ENCODE measurements at places on chromosomes 2 and 18.

GRCh38 chr2:175259164-175259563 is 77.7 kb upstream of the ATP5MC3 start:
- no peak for DNase-seq

- no peak for DNase-seq
Measured at GRCh38 chr2:8528863-8529262, 153.0 kb upstream of the ID2 start.

- DNase-seq: no peak
Measured at GRCh38 chr18:78244779-78245178, 734.8 kb upstream of the SALL3 start.

DNA sequence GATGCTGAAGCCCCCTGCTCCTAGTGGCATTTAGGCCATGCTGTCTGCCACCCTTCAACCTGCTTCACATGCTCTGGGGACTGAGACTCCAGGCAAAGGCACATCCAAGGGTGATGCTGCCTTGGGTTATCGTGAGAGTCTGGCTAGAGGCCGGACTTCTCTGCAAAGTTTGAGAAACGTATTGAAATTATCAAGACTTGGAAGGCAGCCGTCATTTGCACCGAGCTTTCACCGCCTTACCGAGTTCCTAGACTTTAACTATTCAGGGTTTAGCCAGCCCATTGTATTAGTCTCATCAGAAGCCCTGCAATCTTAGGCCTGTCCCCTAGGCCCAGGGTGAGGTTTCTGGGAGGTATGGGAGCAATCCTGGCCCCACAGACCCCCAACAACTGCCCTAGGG is 34.0 kb downstream of the RDH14 start:
- DNase-seq: no peak

DNA sequence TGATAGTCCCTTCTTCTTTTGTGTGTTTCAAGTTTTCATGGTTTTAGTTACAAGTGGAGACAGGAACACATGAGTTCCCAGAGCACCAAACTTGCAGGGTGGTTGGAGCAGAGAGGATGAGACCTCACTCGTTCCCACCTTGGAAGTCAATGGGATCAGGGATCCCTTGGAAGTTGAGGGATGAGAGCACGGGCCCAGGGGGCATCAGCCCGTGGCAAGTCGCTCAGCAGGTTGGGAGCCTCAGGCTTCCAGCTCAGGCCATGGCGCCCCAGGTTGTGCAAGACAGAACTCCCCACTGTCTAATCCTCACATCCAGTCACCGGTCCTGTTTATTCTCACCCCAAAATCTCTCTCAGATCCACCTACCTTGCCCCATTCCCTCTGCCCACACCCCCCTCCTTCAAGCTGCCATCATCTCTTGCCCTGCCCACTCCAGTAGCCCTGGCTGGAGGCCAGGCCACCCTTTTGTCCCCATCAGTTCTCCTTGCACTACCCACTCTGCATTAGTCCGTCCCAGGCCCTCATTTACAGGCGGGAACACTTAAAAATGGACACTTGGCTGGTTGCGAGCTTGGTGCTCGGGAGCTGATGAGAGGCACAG is 37.6 kb upstream of the FOSL2 start:
- peak; percentile 3 for DNase-seq

DNA sequence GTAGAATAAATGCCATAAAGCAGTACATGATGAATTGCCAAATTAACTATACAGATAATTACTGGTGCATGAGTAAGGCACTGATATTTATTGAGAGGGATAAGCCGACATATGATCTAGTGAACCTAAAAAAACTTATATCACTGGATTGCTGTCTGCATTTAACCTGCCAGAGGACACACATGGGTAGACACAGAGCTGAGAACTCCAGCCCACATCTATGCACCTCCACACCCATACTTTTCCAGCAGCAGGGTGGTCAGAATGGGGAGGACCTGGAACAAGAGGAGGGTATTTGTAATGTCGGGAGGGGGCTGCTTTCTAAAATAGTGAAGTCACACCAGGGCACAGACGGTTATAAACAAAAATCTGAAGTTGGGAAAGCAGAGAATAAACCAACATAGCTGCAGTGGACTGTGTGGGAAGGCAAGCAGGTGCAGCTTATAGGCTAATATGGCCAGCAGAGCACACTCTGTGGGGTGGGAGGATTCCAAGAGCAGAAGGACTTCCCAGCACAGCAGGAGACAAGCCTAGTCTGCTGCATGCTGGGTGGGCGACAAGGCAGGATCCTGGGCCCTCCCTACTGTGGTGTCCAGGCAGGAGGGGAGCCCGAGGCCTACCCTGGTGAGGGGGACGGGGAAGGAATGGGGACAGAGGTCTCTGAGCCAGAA is 17.2 kb downstream of the ST3GAL5 start:
- no peak for DNase-seq

- DNase-seq: no peak
Measured at GRCh38 chr18:35754464-35754863, 172.9 kb downstream of the GALNT1 start.

- no peak for DNase-seq
Measured at GRCh38 chr18:45169610-45170009, 445.7 kb upstream of the SLC14A2 start.

DNA sequence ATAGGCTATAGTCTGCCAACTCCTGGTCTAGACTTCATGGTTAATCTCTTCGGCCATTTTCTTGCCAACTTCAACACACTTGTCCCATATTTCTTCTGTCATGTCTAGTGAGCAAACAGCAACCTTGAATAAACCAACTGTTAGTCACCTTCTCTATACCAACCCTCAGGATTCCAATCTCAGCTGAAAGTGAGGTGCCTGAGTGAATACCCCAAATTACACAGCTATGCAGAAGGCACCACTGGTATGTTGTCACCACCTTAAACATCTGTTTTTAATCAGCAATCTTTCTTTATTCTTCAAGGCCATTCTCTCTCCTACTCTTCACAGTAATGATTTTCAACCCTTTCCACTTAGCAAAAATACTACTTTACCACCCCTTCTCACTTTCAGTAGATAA is 39.3 kb downstream of the THOC1 start:
- no peak for DNase-seq

DNA sequence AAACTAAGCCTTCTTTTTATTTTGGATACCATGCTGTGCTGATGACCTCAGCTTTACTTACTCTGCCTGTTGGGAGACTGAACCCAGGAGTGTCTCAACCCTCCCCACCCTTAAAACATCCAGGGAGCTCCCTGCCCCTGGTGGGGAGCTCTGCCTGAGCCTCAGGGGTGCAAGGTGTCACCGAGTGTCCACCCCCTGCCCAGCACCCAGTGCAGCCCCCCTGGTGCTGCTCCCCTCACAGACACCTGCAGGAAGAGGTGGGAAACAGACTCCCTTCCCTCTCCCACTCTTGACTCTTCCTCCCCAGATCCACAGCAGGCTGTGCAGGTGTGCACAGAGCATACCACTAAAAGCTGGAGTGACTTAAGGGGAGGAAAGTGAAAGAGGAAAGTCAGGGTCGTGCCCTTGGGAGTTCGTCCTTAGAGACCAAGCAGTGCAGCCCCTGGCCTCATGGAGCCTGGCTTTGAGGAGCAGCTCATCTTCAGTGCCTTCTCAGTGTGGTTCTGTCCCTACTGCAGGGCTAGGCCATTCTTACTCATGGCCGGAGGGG is 51.3 kb downstream of the MYO7B start:
- DNase-seq: no peak

DNA sequence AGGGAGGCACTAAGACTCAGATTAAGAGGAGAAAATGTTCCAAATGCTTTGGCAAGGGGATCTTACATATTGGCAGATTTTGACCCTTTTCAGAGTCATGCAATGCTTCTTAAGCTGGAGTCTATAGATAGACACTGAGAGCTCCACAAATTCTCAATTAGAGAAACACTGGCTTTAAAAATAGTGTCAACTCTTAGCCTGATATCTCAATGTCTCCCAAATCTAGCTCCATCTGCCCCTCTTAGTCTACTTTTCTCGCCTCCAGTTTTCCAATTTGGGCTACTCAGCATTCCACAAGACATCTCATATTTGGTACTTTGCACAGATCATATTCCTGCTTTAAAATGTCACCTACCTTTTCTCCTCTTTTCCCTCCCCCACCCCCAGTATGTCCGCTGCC is 232.6 kb downstream of the LRRTM1 start:
- DNase-seq: no peak

DNA sequence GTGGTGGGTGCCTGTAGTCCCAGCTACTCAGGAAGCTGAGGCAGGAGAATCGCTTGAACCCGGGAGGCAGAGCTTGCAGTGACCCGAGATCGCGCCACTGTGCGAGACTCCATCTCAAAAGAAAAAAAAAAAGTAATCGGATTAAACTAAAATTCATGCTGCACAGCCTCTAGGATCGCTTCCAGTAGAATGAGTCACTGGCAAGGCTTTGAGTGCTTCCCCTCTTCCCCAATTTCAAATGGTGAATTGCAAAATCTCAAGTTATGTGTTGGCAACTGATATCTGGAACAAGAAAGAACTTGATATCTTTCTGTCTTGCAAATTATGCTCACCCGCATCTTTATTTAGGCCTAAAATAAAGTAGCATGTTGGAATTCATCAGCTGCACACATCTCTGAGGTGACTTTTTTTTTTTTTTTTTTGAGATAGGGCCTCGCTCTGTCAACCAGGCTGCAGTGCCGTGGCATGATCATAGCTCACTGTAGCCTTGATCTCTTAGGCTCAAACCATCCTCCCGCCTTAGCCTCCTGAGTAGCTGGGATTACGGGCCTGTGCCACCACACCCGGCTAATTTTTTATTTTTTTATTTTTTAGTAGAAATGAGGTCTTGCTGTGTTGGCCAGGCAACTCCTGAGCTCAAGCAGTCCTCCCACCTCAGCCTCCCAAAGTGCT is 12.7 kb downstream of the TTC39C start:
- no peak for DNase-seq

DNA sequence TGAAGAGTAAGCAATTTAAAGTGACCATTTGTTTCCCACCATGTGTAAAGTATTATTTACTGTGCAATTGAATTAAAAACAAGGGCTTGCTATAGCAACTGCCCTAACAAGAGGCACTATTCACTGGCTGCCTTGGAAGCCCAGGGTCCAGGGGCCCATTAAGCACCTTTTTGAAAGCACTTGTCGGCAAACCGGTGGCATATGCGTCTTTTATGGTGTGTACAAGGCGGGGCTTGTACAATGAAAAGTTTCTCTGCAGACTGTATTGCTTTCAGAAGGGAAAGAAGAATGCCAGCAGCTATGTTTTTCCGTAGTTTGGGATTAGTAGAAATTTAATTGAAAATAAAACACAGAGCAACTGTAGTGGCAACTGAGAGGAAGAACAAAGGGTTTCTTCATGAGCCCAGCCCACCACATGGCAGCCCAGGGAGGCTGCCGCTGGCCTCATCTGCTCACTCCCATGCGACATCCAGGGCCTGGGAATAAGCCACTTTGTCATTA is 279.5 kb upstream of the PARD3B start:
- no peak for DNase-seq

GRCh38 chr18:55355223-55355622 is 232.8 kb downstream of the TCF4 start:
- DNase-seq: no peak

GRCh38 chr2:171798156-171798820 is 95.8 kb downstream of the SLC25A12 start:
- DNase-seq: no peak

GRCh38 chr2:41540272-41540998 is 507.4 kb upstream of the PKDCC start:
- DNase-seq: no peak

DNA sequence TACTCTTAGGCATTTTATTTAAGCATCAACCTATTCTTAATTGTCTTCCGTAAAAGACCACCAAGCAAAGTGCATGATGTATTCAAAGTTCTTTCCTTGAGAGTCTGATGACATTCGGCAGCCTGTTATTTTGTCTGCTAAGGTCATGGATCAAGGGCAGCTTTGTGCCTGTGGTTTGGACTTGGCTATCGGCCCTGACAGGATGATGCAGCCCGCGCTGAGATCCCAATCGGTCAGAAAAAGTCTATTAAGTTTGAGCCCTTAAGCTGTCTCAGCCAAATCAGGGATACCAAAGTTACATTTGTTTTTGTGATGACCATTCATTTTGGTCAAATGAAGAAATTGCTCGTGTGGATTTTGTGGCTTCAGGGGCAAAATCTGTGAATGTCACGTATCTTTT is 718.9 kb upstream of the FANCL start:
- no peak for DNase-seq

GRCh38 chr2:237059155-237059875 is 26.4 kb upstream of the COPS8 start:
- peak; percentile 24 for DNase-seq

GRCh38 chr18:64110692-64111480 is 38.0 kb downstream of the LINC00305 start:
- no peak for DNase-seq

DNA sequence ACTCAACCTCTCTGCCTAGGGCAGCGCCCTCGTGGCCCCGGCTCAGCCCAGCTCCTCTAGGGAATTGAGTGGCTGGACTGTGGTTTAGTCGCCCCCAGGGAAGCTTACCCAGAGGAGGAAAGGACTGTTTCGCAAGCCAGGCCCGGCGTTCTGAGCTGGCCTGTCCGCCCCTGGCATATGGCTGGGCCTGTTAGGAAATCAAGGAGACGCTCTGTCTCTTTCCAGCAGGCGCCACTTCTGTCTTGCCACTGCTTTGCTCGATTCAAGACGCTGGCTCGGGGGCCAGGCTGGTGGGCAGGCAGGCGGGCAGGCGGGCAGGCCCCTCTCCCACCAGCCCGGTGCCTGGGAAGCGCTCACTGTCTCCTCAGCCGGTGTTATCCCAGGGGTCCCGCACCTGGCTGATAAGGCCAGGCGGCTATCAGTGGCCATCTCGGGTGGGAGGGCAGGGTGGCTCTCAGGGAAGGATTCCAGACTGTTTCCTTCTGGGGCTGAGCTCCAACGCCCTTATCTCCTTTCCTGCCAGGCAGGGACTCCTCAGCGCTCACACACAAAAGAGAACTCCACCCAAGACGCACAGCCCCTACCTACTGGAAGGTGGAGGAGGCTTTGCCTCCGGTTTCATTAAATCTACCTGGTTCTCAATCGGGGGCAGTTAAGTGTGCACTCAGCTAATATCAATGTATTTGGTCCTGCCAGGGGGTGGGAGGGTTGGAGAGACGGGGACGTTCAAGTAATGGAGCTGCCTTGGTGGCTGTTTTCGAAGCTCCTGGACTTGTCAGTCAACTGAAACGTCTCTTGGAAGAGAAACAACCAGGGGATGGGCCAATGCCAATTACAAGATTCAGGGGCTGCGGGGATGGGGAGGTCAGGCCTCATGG is 109.1 kb downstream of the SMAD7 start:
- DNase-seq: no peak

DNA sequence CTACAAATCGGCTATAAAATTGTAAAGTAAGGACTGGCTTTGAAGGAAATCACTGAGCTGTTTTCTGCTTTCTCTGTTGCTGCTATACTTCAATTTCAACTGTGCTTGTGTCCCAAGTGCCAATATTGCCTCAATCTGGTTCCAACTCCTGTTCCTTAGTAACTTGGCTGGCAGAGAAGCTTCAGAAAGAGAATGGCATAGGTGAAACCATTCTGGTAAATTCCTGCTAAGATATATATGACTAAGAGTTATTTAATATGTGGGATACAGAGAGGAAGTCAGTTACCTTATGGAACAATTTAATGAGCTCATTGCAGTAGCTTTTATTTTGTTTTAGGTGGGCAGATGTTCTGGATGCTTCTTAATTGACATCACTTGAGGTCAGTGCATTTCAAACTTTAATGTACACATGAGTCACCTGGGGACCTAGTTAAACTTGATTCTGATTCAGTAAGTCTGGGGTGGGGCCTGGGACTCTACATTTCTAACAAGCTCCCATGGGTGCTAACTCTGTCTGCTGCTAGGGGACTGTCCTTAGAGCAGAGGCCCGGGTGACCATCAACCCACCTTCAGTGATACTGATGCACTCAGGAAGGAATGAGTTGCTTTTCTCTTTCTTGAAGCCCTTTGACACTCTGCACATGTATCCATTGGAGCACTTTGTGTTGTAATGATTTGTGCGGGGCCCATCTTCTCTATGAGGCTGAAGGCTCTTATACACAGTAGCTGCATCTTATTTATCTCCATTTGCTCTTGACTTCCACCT is 47.6 kb downstream of the LIPG start:
- DNase-seq: no peak
